ENCODE measurements at places on chromosomes 3 and 15.

GRCh38 chr15:40087991-40088928 lies 20.4 kb downstream of the BMF start:
- DNase-seq = no peak

GRCh38 chr3:21718943-21719591 lies 31.9 kb downstream of the ZNF385D start:
- no peak for DNase-seq

- DNase-seq = no peak
Observed at GRCh38 chr3:150703299-150703755, 393 bp downstream of the ERICH6 start.

GRCh38 chr3:125958511-125959316 lies 10.3 kb upstream of the ROPN1B start:
- peak; percentile 5 for DNase-seq

DNA sequence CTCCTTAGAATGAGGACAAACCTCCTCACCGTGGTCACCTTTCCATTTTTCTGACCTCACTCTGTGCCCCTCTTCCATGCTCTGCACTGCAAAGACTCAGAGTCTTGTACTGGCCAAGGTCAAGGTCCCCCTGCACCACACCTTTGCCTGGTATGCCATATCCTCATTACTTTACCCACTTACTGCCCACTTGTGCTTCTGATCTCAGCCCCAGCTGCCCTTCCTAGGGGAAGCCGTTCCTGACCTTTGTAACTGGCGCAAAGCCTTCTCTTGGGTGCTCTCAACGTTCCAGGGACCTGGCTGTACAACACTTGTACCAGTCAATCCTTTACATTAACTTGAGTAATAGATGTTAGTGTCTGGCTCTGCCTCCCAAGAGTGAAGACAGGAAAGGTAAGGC lies 256.0 kb downstream of the SV2B start:
- DNase-seq = no peak

DNA sequence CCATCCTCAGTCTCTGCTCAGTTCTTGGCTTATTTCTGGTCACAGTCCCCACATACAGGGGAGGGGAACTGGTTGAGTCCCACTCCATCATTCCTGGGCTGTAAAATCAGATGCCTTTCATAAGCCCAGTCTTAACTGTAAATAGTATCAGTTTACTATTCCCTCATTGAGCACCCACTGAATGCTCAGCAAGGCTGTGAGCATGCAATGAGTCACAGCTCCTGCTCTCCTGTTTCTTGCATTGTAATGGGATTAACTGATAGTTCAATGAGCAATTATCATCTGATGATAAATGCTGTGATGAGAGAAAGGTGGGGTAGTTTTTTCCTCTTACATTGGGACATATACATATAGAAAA lies 113.6 kb upstream of the TPM1 start:
- no peak for DNase-seq

- no peak for DNase-seq
Observed at GRCh38 chr3:49926117-49926728, 3.4 kb downstream of the MON1A start.

Measured in GM12891 (cell line).